Suppressor macrophage (primary cell): ENCODE measurements at places on chromosomes 2 and 18.

GRCh38 chr2:108950369-108951135 lies 38.5 kb downstream of the EDAR start:
- DNase-seq: no peak

GRCh38 chr2:72278046-72278445 lies 130.4 kb upstream of the CYP26B1 start:
- DNase-seq: no peak

DNA sequence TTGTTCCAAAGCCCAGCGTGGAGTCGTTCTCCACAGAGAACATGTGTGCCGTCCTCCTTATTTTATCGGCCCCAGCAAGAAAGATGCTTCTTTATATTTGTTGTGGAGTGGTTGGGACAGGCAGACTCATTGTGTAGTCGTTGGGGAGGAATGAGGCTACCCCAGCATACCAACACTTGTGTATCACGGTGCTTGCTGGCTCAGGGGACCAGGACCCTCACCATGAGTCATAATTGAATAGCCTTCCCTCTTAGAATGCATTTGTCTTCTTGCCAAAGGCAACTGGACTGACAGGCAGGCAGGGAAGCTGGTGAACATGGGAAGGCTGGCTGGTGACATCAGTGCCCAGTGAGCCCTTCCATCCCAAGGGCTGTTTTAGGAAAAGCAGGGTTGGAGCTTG lies 4.7 kb downstream of the CAPN10 start:
- DNase-seq: no peak

GRCh38 chr2:8552293-8552801 lies 129.5 kb upstream of the ID2 start:
- DNase-seq: no peak

- no peak for DNase-seq
Observed at GRCh38 chr2:193973781-193974180, 1683.2 kb upstream of the SLC39A10 start.

GRCh38 chr2:99840831-99841230 lies 301.6 kb downstream of the AFF3 start:
- DNase-seq: no peak

DNA sequence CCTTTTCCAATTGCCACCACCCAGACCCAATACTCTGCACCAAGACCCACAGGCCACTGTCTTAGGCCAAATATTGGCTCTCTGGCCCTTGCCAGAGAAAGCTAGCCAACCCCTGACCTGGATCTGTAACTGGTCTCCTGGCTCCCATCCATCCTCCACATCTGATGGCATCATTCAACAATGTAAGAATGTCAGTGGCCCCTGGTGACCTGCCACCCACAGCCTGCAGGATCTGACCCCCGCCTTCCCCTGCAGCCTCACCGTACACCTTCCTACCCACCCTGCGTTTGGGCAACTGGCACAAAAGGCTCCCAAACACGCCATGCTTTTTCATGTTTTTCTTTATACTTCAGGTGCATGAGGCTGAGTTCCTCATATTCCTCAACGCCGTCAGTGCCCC lies 60.0 kb upstream of the ASAP2 start:
- no peak for DNase-seq

DNA sequence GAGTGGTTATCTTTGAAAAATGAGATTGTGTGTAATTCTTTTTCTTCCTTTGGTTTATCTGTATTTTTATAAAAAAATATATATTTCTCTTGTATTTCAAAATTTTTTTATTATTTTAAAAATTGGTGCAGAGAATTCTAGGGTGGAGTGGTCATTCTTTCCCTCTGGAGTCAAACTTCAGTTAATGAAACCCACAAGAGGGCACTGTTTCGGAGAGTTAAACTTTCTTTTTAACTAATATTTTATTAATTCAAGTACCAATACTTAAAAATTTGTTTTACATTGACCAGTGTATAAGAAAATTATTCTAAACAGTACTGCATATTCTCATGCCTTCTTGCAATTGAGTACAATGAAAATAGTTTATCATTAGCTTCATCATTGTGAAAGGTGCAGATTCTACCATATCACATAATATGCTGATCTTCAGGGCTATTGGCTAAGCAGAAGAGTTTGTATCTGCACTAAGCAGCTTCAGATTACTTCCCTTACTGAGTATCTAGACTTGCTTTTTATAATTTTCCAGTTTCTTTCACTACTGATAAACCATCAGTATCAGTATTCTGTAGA lies 50.1 kb downstream of the HS1BP3 start:
- no peak for DNase-seq

GRCh38 chr2:182866461-182867406 lies at the start of gene FRZB:
Gene FRZB, minus strand, starts transcription at chr2:182866637. Its CDS starts 85 bp downstream, at chr2:182866552.
- no peak for DNase-seq

- DNase-seq: no peak
Observed at GRCh38 chr18:5518899-5519371, 24.9 kb downstream of the EPB41L3 start.

- DNase-seq: no peak
Observed at GRCh38 chr2:219861307-219861706, 233.9 kb downstream of the SLC4A3 start.

GRCh38 chr2:66888791-66889631 lies 454.1 kb downstream of the MEIS1 start:
- no peak for DNase-seq

- DNase-seq: no peak
Observed at GRCh38 chr2:32095671-32096070, 32.3 kb downstream of the SPAST start.

DNA sequence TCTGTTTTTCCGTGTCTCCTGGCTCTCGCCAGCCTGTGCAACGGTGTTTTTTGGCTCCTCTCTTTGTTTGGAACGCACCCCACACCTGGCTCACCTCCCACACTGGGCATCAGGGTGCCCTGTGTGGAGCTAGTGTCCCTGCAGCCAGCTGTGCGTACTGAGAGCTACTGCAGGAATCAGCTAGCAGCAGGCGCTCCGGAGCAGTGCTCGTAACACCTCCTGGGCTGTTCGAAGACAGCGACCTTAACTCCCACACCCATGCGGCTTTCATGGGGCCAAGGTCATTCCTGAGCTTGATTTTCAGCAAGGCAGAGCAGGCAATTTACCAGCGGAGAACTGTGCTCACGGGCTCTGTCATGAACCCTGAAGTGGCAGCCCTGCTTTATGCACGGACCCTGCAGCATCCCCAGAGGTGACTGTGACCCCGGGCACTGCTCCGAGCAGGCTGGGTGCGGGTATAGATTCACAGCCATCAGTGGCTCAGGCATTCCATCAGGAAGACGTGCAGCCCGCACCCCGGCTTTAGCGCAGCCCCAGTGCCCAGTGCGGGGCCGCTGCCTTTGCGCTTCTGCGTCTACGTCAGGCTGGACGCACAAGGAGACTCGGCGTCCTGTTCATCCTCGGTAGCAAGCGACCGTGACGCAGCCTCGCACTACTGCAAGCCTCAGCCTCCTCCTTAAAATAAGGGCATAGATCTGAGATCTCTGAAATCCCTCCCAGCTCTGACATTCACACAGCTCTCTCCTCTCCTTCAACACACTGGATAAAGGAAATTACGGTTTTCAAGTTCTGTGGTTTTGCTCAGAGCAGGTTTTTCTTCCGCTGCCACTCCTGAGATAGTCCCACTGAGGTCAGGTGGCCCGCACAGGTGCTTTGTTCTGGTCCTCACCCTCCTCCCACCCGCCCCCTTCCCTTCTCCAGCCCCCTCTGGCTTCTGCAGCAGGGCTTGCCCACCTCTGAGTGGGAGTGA lies 58.2 kb downstream of the ADI1 start:
- no peak for DNase-seq

- no peak for DNase-seq
Observed at GRCh38 chr2:16666449-16666801, 791 bp upstream of the CYRIA start.
